ENCODE measurements at places on chromosomes 2 and 18.

- no peak for DNase-seq
These were observed 129.1 kb downstream of the PIEZO2 start for GRCh38 chr18:11020161-11020853.

DNA sequence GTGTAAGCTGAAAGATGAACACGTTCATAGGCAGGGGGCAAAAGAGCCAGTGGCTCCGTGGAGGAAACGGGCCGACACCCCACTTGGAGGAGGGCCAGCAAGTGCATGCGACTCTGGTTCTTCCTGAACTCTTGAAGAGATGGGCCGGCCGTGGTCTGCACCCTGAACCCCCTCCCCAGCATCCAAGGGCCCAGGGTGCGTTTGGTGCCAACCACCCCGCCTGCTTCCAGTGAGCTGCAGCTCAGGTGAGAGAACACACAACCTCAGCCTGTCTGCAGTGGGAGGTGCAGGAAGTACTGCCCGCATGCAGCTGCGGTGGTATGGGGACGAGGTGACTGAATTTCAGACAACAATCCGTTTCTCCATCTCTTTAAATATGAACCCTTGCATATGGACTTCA lies 58.9 kb downstream of the ADNP2 start:
- no peak for DNase-seq

DNA sequence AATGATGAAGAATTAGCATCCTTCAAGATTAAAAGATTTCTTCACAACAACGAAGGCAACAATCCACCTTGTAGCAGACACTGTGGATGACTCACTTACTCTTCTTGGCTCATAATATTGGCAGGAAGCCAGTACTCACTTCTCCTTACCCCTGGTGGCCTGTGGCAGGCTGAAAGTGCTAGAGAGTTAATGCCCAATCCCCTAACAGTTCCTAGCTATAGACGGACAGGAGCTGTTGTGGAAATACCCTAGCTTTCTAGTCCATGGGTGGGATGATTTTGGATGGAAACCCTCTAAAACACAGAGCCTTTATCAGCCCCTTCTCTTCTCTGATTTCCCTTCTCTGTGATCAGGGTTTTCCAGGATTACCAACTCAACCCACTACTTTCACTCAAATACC lies 128.6 kb upstream of the NYAP2 start:
- no peak for DNase-seq

DNA sequence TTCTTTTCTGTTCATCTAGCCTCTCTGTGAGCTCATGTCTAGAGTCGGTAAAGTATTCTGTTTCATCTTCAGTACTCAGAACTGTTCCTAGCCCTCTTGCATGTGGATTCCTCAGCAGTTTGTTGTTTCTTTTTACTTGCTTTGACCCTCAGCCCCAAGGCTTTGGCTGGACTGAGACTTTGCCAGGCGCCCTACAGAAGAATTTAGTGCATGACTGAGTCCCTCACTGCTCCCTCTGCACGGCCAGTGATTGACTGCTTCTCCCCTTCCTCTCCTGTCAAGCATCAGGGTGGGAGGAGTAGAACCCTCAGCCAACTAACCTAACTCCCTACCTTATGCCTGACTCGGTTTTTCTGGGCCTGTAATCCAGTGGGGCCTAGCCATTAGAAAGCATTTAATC lies 109.8 kb downstream of the ESCO1 start:
- DNase-seq: no peak

DNA sequence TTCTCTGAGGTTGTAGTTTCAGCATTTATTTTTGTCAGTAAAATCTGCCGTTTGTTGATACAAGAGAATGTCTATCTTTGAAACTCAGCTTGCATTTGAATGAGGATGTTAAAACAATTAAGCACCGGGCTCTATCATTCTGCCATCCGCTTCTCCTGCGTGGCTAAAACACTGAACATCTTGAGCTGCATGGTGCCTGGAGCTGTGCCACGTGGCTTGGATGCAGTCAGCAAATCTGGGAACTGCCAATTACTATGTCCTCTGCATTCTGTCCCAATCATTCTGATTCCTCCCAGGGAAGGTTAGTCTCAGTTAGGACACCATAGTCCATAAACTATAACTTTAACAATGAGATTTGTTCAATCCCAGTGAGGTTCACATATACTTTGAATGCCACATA lies 598.4 kb downstream of the FBXO15 start:
- no peak for DNase-seq

- no peak for DNase-seq
These were observed 45.9 kb upstream of the ATP5MC3 start for GRCh38 chr2:175227393-175227792.

- DNase-seq: peak; percentile 98
These were observed 54.3 kb downstream of the PKDCC start for GRCh38 chr2:42102024-42102590.

- DNase-seq: no peak
These were observed 90.7 kb upstream of the CTDP1 start for GRCh38 chr18:79588636-79589481.

DNA sequence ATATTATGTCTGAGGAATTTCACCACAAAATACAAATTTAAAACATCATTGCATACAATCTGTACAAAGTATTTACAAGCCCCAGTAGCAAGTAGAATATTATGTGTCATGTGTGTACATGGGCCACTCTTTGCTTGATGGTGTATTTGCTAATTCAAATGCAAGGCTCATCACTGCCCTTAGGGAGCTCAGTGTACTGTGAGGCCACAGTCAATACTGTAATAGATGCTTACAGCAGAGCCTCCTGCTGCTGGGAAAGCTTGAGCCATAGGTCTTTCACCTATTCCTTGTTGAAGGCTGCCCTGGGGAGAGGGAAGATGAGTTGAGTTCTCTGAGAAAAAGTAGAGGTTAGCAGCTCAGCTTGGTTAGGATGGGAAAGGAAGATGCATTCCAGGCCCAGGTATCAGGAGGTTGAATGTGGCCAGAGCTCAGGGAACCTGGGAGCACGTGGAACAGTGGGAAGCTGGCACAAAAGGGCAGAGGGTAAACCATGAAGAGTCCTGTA lies 189.6 kb downstream of the LRP1B start:
- no peak for DNase-seq

DNA sequence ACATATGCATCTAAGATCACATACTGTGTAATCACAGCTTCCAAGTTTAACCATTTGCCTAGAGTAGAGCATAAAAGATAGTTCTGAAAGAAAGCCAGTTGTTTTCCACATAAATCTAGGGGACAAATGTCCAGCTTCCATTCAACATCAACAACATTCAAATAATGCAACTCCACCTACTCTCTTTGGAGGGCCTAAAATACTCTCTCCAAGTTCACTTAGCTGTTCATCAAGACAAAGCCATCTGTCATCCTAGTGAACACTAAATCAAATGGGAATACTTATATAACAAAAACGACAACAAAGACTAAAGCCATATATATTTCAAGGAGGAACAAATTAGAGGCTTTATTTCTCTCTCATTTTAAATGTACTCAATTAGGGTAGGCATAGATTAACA lies 221.5 kb upstream of the CDH2 start:
- DNase-seq: no peak

GRCh38 chr2:160097326-160097725 lies 34.9 kb upstream of the PLA2R1 start:
- no peak for DNase-seq

DNA sequence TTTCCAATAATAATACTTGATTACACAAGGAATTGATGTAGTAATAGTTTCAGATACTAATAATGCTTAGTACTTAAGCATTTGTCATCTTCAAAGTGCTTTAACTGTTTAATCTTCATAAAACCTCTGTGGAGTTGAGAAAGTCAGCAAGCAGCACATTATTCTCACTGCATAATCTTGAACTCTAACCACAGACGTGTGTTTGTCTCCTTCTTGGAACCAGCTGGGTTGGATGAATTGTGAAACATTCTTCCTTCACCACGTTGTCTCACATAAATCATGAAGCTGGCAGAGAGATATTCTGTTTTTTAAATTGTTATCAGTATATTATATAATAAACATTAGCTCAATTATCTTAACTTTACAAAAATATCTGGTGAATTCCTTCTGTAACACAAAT lies 55.1 kb upstream of the LDAH start:
- peak; percentile 20 for DNase-seq

- peak; percentile 67 for DNase-seq
These were observed 171.9 kb downstream of the FMNL2 start for GRCh38 chr2:152506843-152507242.

DNA sequence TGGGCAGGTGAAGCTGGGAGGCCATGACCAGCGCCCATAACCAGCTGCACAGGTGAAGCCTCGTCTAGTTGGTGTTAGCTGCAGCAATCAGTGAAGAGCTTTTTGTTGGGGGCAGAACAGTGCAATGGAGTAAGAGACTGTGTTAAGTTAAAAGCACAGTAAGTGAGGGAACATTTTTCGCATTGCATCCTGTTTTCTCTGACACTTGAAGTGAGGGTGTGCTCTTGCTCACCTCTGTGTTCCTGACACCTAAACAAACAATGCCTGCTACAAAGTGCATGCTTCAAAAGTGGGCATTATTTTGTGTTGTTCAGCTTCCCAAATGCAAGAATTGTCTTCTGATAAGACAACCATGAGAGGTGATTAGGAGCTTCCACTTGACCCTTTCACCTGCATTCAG lies 324.0 kb upstream of the ACVR2A start:
- no peak for DNase-seq

DNA sequence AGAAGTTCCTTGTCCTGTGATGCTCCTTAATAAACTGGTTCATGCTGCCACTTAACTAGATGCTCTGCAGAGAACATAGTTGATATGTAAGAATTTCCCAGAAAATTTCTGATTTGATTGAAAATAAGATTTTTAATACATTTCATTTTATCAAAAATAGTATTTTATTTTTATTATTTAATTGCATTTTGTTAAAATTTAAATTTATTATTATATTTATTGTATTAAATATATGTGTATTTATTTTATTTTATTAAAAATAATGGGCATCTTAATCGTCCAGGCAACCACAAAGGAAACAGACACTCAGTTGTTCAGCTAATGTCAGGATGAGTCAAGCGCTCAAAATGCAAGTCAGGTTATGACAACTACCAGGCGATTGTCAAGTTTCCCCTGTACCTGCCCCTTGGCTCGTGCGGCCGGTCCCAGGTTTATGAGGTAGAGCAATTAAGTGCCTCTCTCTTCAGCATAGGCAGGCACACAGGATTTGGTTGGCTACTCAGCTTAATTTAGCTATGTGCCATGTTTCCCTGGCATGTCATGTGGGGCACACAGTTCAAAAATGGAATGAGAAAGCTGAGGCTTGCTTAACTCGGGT lies 361.2 kb downstream of the RND3 start:
- DNase-seq: no peak
